ENCODE measurements at places on chromosomes 6 and 20.

GRCh38 chr20:41116282-41116956, 20.9 kb upstream of the PLCG1 start:
- no peak for DNase-seq

DNA sequence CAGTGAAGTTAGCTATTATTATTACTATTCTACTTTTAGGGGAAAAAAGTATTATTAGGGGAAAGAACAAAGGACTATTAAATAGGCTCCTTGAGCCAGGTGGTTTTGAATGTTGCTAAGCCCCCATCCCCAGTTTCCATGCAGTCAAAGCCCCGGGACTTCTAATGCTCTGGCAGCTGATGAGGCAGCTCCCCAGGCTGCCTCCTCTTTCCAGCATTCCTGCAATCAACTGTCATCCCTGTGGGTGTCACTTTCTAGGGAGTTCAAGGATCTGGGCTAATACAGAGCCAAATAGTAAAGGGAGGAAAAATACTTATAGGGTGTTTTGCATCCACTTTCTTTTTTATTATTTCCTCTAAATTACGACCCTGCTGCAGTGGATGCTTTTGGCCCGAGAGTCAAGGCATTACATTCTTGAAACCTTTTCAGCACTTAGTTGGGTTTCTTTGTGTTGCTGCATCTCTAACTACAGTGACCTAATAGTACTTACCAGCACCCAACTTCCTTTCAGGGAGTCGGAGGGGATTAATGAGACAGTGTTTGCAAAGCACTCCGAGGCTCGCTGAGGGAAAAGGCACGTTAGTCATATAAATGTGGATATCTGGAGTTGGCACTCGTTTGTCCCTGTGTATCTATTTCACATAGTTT, 303.9 kb upstream of the MAP3K7 start:
- no peak for DNase-seq

DNA sequence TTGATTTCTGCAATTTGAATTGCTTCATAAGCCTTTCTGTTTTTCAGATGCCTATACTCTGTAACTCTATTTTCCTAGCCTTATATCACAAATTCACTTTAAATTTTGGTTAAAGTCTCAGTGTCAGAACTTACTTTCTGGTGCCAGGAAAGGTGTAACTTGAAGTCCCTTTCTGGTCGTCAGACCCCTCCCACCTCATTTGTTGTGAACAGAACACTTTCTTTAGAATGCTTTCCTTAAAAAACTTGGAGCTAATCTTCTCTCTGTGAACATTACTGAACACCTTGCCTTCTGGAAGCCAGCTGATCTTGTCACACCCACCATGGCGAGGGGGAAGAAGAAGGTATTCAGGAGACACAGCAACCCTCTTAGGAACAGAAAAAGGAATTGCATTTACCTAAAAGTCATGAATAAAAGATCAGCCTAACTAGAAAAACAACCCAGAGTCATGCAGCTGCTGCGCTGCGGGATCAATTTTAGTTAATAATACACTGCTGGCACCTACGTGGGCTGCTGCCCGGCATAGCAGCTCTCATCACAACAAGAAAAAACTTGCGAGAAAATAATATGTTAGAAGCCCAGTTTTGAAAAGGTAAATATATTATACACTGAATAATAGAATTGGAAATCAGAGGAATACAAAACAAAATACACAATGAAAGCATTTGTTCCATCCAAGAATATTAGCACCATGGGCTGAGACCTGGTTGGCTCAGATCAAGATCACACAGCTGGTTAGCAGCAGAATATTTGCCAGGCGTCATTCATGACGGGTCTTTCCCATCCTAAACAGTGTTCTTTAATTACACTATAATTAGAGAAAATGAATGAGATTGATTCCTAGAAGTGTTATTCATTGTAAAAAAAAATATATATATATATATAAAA, 5.8 kb upstream of the FAM217A start:
- DNase-seq = no peak

GRCh38 chr6:69349771-69350170, 447.0 kb downstream of the LMBRD1 start:
- peak; percentile 44 for DNase-seq

DNA sequence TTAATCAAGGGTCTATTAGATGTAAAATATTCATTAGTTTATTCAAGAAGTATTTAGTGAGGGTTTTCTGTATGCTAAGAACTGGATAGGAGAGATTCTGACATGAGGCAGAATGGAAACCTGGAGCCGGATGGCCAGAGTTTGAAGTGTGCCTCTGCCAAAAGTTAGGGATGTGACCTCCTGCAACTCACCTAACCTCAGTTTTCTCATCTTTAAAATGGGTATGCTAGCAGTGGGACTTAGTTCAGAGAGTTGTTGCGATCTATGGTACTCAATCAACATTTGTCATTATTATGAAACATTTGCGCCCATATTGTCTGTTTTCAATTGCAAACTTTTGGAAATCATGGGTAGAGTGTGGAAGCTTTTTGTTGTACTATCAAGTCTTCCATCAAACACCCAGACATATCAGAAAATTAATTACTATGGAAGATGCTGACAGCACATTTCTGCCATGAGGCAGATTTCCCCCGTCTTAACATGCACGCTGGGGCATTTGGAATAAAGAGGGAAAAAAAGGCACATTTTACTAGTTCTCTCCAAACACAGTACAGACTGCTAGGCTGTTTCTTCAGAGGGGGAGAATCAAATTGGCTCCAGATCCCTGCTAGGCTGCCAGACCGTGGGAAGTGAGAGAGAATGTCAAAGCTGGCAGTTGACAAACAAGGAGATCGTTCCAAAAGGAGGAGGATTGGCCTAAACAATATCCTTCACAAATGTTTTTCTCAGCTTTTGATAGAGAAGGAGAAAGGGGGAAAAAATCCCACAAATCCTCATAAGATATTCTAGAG, 205.3 kb upstream of the TSHZ2 start:
- DNase-seq = no peak

DNA sequence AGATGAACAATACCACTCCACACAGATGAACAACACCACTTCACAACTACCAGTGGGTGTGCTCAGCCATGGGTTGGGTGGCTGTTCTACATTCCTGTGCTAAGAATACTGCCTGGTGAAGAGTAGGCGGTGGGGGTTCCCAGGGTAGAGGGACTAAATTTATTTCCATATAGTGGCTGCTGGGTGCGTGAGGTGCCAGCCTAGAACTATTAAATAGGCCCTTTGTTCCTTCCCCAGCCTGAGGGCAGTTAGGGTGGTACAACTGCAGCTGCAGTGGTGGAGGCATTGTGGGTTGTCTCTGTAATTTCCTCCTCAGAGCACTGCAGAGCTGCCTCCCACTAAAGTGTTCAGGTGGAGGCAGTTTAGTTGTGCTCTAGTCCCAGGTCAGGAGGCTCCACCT, 618.4 kb downstream of the MMUT start:
- no peak for DNase-seq

GRCh38 chr20:44501448-44501847, 20.4 kb downstream of the SERINC3 start:
- DNase-seq = no peak

DNA sequence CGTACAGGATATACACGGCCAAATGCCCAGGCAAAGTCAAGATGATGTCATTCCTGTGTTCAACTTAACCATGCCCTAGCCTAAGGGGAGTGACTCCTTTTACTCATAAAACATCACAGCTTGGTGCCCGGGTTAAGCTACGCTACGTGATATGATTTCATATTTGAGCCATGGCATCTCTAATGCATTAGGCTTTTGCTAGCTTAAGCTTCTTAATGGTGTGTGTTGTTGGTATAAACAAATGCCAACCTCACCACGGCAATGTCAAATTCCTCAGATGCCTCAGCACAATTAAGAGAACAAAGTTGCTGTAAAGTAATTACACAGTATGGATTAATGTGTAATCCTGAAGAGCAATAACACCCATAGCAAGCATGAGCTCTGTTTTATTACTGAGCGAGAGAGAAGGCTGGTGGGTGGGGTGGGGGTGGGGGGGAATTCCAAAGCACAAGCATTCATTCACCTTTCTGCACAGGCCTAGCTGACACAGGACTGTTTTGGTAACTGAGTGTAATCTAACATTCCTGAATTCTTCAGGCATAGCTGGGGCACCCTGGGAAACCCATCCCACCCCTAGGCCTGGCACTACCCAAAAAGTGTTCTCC, 44.7 kb upstream of the CNKSR3 start:
- no peak for DNase-seq

DNA sequence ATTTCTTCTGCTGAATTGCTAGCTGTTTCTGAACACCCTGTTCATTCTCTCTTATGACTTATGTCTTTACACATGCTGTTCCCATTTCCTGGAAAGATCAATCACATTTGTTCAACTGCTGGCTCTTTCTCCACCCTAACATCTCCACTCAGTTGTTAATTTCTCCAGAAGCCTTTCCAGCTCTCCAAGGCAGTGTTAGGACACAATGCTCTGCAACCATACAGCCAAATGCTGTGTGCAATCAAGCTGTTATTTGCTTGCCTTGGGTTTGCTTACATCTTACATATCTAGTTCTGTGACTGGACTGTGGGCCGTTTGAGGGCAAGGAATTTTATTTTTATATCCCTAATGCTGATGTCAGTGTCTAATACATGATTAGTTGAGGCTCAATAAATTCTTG, 24.2 kb upstream of the CITED2 start:
- no peak for DNase-seq

- no peak for DNase-seq
These were observed 83.4 kb upstream of the NEDD9 start for GRCh38 chr6:11315743-11316437.

DNA sequence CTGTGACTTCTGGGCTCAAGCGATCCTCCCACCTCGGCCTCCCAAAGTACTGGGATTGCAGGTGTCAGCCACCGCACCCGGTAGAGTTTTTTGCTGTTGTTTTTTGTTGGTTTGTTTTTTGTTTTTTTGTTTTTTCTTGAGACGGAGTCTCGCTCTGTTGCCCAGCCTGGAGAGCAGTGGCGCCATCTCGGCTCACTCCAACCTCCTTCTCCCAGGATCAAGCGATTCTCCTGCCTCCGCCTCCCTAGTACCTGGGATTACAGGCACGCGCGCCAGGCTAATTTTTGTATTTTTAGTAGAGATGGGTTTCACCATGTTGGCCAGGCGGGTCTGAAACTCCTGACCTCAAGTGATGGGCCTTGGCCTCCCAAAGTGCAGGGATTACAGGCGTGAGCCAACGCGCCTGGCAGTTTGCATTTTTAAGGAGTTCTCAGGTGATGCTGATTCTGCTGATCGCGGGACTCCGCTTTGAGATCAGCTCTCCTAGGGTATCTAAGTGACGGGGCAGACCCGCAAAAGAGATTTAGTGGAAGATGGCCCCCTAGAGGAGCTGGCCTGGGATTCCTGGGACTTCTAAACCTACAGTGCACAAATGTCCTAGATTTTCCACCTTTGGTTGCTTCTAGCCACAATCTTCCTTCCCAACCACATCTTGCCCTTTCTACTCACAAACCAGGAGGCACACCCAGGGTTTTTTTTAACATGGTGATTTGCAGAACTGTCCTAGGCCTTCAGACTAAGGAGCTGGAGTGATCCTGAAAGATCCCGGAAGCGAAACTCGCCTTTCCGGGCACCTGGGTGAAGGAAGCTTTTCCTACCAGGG, 45.2 kb downstream of the DPPA5 start:
- DNase-seq = no peak

DNA sequence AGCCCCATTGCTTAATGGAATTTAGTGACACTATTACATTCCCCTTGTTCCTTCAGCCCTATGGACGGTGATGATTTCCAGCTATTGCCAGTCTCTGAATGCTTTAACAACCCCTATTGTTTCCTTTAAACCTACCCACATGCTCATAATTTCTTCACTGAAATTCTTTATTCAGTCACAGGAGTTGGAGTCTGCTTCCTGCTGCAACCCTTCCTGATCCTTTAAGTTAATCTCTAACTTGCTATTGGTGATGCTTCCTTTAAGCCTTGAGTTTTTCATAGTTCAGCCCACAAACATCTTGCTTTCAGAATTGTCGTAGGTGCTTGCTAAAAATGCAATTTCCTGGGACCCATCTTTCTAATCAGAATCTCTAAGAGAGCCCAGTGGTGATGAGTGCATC, 66.3 kb upstream of the TNFAIP3 start:
- DNase-seq = no peak

DNA sequence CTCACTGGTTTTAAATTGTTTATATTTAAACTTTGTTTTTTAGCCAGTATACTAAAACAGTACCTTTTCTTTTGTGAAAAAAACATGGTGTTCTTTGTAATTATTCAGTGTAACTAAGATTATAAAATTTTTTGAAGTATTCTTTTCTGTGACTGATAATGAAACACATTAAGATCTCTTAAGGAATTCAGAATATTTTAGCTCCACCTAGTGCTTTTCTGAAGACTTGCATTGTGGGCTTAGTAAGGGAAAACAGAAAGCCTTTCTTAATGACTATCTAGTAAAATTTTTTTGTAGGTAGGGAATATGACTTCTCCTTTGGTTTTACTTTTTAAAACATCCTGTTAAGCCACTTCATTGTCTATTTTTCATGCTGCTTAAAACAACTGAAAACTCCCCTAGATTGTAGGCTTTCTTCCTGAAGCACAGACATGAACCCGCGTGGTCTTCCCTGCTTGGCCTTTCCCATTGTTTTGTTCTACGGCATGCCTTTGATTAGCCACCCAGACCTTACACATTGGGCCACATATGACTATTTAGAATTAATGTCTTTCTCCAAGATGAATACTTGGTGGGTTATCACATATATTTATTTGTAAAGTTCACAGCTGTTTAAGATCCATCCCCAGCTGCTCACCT, 72.1 kb downstream of the AFDN start:
- no peak for DNase-seq

GRCh38 chr6:95819939-95820338, 195.8 kb upstream of the FUT9 start:
- no peak for DNase-seq

DNA sequence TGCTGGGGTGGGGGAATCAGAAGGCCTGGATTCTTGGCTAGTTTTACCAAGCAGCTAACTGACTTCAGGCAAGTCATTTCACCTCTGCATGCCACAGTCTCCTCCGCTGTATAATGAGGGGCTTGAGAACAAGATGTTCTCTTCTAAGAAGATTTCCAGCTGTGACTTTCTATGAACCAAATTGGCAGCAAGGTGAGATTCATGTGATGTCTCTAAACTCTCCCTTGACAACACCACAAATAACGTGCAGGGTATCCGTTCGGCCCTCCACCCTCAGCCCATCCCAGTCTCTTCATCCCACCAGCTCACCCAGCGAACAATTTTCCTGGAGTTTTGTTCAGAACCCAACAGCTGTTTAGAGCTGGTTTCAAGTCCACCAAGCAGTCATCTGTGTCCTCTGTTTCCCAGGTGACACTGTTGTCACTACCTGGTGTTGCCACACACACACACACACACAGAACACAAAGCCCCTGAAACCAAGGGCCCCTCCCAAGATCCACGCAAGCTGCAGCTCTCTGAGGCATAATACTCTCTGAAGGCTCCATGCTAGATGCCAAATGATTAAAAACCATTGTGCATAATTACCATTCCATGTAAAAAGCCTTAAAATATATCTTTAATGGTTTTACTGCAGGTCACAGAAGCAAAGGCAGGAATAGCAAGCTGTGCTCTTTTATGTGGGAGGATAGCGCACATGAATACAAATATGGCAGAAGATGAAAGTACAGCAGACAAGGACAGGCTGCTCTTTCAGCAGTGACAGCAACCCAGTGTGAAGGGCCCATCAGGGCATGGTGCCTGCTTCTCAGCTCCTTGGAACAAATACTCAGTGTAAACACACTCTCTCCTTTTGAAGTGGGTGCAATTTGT, 48.2 kb downstream of the ARHGAP18 start:
- no peak for DNase-seq

Measured in ureter (tissue), 1 donor.